ENCODE measurements at places on chromosomes 16 and 17.

- no peak for DNase-seq
Measured at GRCh38 chr17:73625006-73625405, 19.2 kb downstream of the SDK2 start.

DNA sequence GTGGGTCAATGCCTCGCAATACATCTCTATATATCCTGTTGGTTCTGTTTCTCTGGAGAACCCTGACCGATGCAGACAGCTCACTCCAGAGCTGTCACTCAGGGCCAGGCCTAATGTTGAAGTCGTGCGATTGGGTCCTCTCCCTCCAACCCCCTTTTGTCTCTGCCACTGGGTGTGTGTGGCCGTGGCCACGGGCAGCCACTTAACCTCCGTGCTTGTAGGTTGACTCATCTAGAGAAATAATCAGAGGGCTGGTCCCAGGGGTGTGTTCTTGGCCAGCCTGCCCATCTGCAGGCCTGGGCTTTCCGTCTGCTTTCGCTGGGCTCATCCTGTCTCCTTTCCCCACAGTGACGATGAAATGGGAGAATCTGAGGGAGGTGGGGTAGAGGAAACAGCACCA is 7.4 kb downstream of the ADAD2 start:
- DNase-seq = no peak

DNA sequence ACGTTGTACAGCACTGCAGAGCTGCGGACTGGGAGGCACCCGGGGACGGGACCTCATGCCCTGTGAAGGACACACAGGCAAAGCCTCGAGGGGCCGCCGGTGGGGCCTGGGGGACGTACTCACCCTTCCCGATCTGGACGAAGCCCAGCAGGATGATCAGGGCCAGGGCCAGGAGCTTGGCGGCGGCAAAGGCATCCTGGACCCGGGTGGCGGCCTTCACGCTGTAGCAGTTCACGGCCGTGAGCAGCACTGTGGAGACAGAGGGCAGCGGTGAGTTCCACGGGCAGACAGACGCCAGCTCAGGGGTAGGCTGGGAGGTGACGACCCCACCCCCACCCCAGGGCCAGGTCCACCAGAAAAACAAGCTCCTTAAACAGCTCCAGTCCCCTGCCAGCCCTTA is 17.7 kb downstream of the SLC7A5 start:
- DNase-seq = no peak

DNA sequence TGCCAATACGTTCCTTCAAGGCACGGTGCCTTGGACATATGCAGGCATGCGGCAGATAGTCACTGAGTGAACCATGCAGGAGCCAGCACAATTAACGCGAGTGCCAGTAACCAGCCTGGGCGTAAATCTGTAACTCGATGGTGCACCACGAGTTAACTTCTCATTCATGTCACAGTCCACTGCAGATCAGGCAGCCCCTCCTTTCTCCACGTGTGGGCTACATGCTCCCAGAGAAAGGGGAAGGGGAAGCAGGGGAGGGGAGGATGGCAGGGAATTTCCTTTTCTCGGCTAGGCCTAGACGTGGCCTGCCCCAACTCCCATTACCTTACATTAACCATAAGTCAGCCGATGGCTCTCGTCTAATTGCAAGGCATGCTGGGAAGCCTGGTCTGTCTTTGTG is 287.9 kb downstream of the CPPED1 start:
- no peak for DNase-seq

DNA sequence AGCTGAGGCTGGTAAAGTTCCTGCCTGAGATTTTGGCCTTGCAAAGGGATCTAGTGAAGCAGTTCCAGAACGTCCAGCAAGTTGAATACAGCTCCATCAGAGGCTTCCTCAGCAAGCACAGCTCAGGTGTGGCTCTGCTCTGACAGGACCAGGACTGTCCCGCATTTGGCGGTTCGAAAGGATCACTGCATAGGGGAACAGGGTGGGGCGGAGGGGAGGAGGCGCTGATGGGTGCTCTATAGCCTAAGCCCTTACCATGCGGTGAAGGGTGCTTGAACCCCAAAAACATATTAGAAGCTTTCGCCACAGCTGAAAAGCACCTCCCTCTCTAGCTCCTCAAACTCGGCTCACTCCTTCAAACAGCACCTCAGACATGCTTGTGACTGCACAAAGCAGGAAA is 29.9 kb upstream of the ENDOV start:
- no peak for DNase-seq

DNA sequence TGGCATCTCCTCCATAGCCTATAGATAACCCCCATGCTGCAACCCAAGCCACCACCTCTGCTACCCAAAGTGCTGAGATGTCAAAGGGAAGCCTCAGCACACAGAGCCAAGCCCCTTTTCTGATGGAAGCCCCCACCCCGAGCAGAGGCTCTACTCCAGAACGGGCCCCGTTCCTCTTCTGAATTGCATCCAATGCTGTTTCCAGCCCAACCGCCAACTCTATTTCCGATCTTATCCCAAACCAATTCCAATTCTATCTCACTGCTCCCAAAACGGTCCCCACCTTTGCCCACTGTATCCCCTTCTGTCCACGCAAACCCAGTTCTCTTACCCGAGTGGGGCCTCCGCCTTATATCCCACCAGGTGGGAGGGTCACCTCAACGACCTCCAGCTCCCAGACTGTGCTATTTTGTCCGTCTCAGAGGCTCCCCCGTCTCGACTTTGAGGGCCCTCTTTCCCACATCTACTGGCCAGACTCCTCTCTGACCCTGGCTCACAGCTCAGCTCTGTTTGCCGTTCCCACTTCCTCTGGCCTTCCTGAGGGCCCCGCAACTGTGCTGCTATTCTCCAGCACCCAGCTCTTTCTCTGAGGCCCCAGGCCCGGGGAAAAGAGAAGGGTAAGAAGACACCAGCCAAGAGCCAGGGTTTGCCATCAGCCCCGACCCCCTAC is 487 bp downstream of the SRL start:
- no peak for DNase-seq

DNA sequence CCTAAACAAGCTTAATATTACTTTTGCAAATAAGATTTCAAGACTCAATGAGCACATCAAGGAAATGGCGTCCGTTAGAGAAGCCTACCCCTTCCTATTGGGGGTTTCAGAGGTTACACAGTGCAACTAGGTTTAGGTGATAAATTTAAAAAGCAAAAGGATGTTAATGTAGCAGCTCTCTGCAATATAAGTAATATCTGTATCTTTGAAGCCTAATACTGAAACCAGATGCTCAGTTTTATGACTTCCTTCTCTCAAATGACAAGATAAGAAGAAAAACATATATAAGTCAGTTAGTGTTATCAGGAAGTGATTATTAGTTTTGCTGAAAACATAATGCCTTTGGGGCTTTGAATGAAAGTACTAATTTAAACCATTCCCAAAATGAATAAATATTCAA is 54.3 kb upstream of the MED13 start:
- DNase-seq = no peak

DNA sequence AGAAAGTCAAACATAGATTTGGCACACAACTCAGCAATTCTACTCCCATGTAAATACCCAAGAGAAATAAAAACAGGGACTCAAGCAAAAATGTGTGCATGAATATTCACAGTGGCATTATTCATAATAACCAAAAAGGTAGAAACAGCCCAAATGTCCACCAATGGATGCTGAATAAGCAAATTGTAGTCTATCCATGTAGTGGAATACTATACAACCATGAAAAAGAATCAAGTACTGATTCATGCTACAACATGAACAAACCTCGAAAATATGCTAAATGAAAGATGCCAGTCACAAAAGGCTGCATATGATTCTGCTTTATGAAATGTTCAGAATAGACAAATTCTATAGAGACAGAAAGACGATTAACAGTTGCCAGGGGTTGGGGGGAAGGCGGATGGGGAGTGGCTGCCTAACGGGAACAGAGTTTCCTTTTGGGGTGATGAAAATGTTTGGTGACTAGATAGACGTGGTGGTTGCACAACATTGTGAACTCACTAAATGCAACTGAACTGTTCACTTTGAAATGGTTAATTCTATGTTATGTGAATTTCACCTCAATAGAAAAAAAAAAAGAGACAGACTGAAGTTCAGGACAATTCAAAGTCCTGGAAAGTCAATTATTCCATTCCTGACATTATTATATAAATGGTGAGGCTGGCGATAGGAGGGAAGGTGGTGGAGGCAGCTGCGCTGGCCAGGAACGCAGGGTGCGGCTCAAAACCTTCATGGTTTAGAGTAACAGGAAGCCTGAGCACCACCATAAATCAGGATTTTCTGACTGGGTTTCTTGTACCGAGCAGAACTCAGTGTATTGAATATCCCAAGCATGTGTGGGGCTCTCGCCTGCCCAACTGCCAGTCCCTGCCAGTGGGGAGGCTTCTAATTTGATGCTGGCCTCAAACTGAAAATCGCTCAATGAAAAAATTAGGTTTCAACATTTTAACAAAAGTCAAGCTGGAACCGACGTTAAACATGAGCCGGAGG is 300.9 kb downstream of the C16orf95 start:
- DNase-seq = no peak

DNA sequence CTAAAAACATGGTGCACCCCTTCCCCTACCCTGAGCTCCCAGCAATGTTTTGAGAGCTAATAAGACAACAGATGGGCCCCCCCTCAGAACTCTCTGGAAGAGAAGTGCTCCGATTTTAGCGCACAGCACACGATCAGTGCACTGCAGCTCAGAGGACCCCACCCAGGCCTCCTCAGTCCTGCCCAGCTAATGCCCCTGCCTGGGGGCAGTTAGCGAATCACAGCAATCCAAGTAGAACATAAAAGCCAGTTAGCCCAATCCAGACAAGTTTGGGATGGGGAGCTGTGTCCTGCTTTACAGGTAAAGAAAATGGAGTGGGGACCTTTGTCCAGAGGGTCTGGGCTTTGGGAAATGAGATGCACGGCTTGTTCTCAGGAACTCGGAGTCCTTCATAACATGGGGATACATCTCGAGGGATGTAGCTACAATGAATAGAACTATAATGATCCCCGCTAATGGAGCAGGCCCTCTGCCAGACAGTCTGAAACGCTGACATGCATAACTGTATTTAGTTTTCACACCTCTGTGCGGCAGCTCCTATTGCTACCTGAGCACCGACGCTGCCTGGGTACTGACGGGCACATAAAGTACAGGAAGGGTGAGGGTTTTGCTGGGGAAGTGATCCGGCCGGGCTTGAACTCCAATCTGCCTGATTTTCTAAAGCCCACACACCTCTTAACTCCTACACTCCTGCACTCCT is 29.7 kb upstream of the CDC42EP4 start:
- DNase-seq = no peak
